ENCODE measurements at places on chromosomes 5 and 9.

DNA sequence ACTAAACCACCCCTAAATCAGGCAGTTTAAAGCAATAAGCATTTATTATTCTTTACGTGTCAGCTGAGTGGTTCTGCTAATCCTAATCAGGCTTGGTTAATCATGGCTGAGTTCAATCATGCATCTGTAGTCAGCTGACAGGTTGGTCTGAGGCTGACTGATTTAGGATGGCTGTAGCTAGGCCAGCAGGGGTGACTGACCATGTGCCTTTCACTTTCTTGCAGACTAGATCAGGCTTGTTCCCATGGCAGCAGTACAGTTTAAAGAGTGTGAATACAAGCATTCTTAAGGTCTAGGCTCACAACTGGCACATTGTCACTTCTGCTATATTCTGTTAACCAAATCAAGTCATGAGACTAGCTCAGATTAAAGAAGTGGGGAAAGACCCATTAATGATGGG lies 16.1 kb upstream of the MPDZ start:
- DNase-seq, result no peak

- peak; percentile 56 for DNase-seq
Observed at GRCh38 chr9:95143591-95144561, 173.6 kb downstream of the FANCC start.

DNA sequence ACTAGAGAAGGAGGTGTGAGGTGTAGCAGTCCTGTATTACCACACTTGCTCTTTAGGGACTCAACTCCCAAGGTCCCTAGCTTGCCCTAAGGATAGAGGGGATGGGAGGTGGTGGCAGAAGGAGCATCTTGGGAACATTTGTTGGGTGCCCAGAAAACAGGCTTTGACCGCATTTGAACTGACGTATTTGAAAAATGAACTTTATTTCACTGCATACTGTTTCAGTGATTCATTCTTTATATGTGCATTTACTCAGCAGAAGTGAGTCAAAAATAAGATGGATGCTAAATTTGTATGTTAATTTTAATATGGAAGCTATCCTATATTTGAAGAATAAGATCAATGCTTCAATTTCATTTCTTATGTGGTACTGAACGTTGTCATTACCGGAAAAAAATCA lies 18.7 kb downstream of the DMRT3 start:
- DNase-seq, result no peak

GRCh38 chr9:132014218-132014805 lies 65.4 kb downstream of the MED27 start:
- DNase-seq, result no peak

- DNase-seq, result no peak
Observed at GRCh38 chr5:174618589-174618988, 105.8 kb upstream of the MSX2 start.

DNA sequence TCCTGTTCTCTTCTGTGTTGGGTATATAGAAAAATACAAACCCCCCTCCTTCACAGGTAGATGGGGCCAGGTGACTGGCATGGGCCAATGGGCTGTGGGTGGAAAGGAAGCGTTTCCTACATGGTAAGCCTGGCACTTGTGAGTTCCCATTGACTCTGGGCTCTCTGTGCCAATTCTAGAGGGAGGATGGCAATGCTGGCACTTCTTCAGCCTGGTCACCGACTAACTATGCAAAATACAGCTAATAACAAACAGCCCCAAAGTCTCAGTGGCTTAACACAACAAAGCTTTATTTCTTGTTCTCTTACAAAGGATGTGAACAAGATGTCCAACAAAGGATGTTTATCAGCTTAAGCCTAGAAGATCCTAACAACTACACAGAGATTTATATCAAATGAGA lies 258.1 kb downstream of the SYK start:
- DNase-seq, result no peak

GRCh38 chr5:18553269-18553668 lies 919.0 kb downstream of the TAF11L14 start:
- DNase-seq, result no peak

- DNase-seq, result no peak
Observed at GRCh38 chr9:113933671-113934070, 57.6 kb downstream of the ZNF618 start.

DNA sequence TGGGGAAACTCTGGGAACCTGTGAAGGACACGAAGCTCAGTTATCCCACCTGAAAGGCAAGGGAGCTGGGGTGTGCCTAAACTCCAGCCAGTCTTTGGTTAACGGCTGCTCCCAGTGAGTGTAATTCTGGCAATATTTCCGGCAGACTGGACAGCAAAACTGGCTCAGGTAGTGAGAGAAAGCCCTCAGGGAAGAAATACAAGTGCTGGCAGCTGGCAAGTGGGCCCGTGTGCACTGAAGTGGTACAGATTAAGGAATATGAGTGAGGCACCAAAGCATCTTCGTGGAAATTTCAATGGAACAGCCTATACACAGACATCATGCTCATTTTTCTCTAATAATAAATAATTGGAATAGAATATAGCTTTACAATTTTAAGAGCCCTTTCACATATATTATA lies 56.2 kb downstream of the ABHD17B start:
- DNase-seq, result no peak

DNA sequence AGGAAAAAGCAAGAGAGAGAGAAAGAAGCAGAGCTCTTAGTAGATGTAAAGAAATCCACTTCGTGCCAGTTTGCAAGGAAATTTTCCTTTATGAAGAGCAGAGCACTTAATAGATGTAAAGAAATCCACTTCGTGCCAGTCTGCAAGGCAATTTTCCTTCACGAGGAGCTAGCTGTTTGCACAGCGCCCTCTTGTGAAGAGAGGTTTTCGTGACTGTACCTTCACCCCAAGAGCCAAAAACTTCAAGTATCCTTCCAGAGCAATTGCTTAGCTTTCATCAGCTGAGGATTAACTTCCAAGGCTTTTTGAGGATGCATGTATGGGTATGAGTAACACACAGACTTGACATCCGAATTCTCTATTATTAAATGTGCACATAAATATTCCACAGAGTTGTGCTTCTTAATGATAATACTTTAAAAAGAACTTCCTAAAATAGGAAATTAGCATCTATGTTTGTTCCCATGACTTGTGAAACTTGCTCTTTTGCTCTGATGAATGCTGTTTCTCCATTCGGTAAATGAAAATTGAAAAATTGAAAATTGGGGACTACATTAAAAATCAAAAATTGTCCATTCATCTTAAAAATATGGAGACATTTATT lies 525.6 kb downstream of the PDE4D start:
- peak; percentile 8 for DNase-seq

- no peak for DNase-seq
Observed at GRCh38 chr5:178383919-178384815, 151.6 kb upstream of the PHYKPL start.

DNA sequence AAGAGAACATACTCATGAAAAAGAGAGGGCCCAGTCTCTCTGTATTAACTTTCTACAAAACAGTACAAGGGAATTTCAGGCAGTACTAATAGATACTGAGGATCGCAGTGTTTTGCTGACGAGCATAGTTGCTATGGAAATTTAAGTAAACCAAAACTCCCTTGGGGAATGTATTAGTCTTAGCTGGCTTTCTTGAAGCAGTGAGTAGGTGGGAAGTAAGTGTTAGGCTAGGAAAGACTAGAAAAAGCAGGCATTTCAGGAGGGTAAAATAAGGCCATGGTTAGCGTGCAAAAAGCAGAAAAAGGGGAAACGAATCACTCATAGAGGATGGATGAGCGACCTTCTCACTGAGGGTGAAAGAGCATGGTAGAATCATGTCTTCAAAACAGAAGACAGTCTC lies 84.3 kb upstream of the ACTBL2 start:
- DNase-seq, result peak; percentile 15

- DNase-seq, result no peak
Observed at GRCh38 chr9:38092656-38093055, 23.6 kb upstream of the SHB start.

GRCh38 chr5:167294882-167295680 lies 996.4 kb upstream of the WWC1 start:
- DNase-seq, result peak; percentile 95

Data from GM04503 (cell line).